ENCODE measurements at places on chromosomes 1 and 21.

DNA sequence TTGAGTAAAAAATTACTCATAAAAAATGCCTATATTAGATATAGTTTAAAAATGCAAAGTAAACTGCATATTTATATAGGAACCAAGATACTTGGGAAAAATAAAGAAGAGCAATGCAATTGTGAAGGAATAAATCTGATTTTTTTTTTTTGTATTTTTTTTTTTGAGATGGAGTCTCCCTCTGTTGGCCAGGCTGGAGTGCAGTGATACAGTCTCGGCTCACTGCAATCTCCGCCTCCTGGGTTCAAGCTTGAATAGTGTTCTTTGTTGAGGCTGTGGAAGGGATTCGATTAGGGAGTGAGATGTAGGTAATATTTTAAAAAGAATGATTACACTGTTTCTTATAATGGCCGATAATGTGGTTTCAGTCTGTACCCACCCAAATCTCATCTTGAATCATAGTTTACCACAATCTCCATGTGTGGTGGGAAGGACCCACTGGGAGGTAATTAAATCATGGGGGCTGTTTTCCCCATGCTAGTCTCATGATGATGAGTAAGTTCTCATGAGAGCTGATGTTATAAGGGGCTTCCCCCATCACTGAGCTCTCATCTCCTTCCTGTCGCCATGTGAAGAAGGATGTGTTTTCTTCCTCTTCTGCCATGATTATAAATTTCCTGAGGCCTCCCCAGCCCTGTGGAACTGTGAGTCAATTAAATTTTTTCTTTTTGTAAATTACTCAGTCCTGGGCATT is 1765.9 kb downstream of the PLA2G4A start:
- DNase-seq, result no peak

GRCh38 chr1:23444596-23445390 is 20.2 kb upstream of the TCEA3 start:
- DNase-seq, result no peak

DNA sequence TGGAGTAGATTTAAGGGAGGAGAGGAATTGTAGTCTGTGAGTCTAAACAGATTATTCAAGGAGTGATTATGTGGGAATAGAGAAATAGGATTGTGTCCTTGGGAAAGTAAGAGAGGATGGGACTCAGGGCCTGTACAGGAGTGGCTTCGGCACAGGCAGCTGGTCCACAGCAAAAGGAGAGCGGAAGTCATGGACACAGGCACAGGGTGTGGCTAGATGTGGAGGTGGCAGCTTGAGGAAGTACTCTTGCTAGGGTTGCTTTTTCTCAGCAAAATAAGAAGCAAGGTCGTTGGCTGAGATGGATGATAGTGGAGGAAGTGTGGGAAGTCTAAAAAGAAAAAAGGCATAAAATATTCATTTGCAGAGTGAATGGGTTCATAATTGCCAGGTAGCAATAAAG is 18.5 kb upstream of the ZNF648 start:
- DNase-seq, result no peak

- peak; percentile 36 for DNase-seq
These were observed 6.6 kb upstream of the RNU1-2 start for GRCh38 chr1:16888860-16889816.

GRCh38 chr1:31300193-31300592 is 3.4 kb downstream of the ZCCHC17 start:
- no peak for DNase-seq

GRCh38 chr1:188365874-188366273 is 1537.1 kb downstream of the PLA2G4A start:
- no peak for DNase-seq

- no peak for DNase-seq
These were observed 415.2 kb upstream of the DAB1 start for GRCh38 chr1:57839067-57839466.

GRCh38 chr1:4319496-4319895 is 334.9 kb upstream of the AJAP1 start:
- DNase-seq, result no peak

DNA sequence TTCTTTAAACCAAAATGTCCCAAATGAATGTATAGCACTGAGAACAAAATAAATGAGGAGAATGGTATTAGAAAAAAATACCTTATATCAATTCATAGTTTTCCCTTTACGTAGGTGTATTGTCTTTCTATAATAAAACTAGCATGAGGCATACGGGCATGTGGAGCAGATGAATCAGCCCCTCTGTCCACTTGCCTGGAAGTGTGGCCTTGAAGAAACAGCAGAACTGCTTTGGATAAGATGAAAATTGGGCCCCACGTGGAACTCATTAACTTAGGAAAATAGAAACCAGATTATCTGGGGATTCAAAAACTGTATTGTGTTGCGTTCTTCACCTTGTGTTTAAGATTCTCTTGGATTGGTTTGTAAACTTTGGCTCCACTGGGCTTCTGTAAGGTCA is 356.8 kb upstream of the B3GALT2 start:
- no peak for DNase-seq

- no peak for DNase-seq
These were observed 231.6 kb downstream of the NFIA start for GRCh38 chr1:61313906-61314422.

DNA sequence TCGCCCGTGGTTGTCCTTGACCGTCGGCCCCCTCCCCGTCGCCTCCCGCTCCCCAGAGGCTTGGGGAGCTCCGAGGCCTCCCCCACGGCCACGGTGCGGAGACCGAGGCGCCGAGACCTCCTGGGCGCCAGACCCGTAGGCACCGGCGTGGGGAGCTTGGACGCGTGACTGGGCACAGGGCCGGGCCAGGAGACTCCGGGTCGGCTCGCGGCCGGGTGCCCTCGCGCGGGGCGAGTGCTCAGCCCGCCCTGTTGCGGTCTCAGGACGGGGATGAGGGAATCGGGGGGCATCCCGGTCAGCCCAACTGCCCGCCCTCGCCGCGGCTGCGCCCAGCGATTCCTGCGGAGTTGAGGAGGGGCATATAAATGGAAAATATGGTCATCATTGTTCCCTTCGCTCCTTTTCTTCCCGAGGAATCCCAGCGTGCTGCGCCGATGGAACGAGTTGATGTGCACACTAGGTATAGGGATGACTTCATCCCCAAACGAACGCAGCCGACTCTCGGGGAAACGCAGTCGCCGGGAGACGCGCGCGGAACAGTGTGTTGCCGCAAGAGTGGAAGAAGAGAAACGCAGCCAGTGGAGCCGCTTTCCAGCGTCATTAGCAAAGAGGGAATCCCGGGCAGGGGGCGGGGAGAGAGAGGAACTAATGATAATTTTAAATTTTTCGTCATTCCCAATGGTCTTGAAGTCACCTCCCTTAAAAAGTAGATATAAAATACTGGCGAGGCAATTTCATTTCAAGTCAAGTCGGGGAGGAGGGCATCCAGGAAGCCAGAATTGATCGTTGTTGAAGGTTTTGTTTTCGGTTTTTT is 747 bp upstream of the ENAH start:
- DNase-seq, result no peak

GRCh38 chr1:66542811-66543767 is 9.1 kb downstream of the SGIP1 start:
- no peak for DNase-seq

- no peak for DNase-seq
These were observed 37.9 kb upstream of the PPIH start for GRCh38 chr1:42620307-42620706.

DNA sequence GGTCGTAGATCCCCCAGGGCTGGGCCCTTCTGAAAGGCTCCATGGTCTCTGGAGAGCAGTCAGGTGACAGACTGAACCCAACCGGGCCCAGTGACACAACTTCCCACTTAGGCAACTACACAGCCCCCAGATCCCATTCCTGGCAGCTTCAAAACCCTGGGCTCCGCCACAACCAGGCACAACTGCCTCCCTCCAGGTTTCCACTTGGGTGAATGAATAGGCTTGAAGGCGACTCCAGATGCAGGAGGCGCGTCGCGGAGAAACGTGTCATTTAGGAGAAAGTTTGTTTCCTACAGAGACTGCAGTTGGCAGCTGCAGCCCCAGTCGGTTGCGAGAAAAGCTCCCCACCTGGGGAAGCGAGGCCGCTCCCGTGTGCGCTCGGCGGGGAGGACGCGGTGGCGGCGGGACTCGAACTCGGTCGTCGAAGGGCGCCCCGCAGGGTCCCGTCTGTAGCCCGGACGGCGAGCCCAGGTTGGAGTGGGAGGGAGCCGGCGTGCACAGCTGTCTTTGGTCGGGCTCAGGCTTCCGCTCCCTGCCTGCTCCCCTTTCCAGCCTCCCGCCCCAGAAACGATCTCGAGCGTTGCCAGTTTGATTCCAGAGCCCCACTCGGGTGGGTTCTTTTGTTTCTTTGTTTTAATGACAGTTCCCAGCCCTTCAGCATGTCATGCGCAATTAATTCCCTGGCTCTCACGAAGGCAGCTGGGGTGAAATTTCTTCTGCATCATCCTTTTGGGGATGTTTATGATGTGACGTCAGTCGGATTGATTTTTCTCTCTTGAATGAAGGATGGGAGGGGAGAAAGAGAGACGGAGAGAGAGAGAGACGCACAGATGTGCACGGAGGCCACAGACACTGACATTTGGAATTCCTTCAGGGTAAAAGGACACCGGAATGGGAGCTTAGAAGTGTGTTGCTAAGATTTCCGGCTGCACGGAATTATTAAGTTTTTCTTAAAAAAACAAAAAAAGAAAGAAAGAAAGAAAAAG is 862 bp upstream of the SGIP1 start:
- DNase-seq, result no peak

DNA sequence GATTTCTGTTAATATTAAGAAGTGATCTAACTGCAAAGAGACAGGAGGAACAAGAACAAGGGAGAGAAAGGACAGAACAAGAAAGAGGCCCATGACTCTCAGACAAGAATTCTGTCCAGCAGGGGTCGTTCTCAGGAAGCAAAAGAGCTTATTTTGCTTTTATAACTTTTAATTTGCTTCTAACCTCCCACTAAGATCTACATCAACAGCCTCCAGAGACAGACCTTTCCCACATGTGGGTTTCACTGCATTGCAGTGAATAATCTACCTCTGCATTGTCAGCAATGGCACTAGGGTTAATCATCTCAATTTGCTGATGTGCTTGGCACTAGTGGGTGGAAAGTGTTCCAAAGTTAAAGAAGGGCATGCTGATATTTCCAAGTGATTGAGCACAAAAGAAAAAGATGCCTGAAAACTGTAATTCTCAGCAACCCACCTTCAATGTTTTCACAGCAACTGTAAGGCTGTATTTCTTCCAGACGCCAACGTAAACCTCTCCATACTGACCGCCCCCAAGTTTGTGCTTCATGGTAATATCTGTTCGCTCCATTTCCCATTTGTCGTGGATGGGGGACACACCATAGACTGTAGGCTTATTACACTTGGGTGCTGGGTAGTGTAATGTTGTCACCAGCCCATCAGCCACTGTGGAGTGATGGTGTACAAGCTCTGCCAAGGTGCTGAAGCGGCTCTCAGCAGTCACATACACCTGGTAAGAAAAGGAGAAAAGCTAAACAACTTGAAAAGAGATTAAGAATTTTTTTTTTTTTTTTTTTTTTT is 39.5 kb downstream of the TOR3A start:
- no peak for DNase-seq

- no peak for DNase-seq
These were observed 18.8 kb downstream of the RNF220 start for GRCh38 chr1:44423591-44424537.

DNA sequence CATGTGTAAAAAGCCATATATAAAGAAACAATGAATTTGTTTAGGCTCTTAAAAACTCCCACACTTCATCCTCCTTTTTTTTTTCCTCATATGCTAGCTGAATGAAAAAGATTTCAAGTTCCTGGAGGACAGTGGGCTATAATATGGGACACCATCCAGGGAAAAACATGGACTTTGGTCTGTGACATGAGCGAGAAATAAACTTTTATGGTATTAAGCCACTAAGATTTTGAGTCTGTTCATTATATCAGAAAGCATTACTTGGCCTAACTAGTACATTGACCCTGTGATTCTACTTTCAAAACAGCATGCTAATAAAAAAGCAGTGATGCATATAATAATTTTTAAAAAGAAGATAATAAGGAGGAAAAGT is 392.3 kb upstream of the CAMK1G start:
- DNase-seq, result no peak

DNA sequence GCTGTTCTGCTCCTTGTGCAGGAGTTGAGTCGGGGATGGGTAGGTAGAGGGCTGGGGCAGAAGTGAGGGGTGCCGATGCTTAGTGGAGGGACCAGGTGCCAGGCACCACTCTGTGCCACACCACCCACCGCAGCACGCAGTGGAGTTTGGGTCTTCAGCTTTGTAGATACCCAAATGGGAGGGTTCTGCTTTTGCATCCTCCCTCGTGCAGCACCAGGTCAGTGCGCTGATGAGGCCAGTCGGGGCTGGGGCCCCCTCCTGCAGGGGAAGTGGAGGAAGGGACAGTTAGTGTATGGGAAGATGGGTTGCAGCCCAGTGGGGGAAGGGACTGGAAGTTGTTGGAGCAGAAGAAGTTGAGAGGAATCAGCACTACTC is 244.0 kb downstream of the RHOU start:
- no peak for DNase-seq

GRCh38 chr1:88873737-88874349 is 17.5 kb downstream of the GTF2B start:
- no peak for DNase-seq
